Mucosa of gallbladder (tissue), 1 donor: ENCODE measurements at places on chromosomes 16 and 17. TPM values are rescaled to one million over a fixed set of nuclear protein-coding genes. Genes with fewer than 3 reads are reported as not detected.

- DNase-seq: no peak
Measured at GRCh38 chr17:61591018-61591417, at the start of gene NACA2. Gene NACA2 (minus strand): TSS chr17:61591219. CDS start chr17:61591180, 39 bp downstream.

The ZDHHC1 gene
- 23.2 TPM for total RNA-seq

The ASPA gene
- total RNA-seq: 2.4 TPM

DNA sequence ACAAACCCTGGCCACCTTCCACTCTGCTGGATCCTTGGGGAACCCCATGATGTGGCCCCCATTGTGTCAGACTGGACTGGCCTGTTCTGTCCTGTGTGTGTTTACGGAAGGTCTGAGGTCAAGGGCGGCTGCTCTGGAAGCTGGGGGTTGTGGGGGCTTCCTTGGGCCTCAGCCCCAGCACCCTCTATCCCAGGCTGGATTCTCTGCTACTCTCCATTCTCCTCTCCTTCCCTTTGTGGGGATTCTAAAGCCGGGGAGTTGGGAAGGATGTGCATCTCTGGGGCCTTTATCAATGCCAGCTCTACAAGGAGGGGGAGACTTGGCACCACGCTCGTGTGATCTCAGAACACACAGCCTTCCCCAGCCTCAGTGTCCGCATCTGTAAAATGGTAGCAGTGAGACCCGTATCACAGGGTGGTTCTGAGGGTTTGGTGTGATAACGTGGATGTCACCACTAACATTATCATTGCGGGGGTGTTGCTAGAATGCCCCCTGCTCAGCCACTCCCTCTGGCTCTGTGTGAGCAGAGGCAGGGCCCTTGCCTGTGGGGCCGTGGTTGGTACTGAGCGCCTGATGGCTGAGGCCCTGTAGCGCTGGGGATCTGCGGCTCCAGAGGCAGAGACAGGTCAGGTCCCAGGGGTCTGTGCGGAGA lies 18.1 kb downstream of the ADGRG1 start:
- no peak for DNase-seq

The KRTAP4-9 gene
- not detected for total RNA-seq
